ENCODE measurements at places on chromosomes 1 and 21. TPM values are rescaled to one million over a fixed set of nuclear protein-coding genes. Genes with fewer than 3 reads are reported as not detected.

The NPHP4 gene
- total RNA-seq: 6.5 TPM

The PARS2 gene
- total RNA-seq: 5.6 TPM

The CCDC185 gene
- total RNA-seq: not detected

The TCHH gene
- under 0.01 TPM for total RNA-seq

The TRIM33 gene
- total RNA-seq: 36.3 TPM
